Spleen (tissue), 13 donors: ENCODE measurements at places on chromosomes 5 and 9. TPM values are rescaled to one million over a fixed set of nuclear protein-coding genes. Genes with fewer than 3 reads are reported as not detected.

GRCh38 chr5:138725818-138726416 is 27.3 kb upstream of the CTNNA1 start:
- DNase-seq: peak; percentile 11

Gene PCA3
- not detected for polyA plus RNA-seq

Gene PCDHA13
- polyA plus RNA-seq: 0.20 TPM

Gene LRRC14B
- polyA plus RNA-seq: 0.10 TPM

Gene TRIP13
- 3.4 TPM for polyA plus RNA-seq

GRCh38 chr5:158629591-158630312 is 470.0 kb downstream of the EBF1 start:
- DNase-seq: no peak

DNA sequence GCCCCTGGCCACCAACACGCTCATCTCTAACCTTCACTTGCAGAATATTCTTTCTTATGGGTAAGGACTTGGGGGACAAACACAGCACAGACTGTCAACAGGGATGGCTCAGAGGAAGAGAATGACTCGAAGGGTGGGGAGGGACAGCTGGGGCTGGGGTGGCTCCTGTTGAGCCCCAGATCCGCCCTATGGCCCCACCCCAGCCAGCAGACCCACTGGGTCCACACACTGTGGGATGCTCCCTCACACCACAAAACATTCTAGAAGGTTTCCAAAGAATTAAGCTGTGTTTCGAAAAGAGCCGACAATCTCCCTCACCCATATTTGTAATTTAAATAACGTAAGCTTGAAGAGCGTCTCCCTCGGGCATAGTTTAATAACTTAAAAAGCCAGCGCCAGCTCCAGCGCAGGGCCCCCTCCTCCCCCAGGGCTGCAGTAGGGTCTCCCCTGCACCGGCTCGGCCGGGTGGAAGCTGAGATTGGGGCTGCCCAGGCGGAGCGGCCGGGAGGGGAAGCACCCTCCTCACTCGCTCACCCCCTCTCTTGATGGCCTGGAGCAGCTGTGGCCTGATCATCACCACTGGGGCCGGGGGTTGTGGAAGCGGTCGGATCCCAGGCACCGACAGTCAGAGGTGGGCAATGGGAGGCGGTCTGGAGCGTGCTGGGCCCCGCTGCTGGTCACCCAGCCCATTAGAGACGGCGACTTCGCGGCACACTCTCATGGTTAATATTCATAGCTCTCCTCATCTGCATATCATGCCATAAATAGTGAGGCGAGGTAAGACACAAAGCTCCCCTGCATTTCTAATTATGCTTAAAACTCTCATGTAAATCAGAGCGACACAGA is 37.6 kb downstream of the NACC2 start:
- DNase-seq: no peak

Gene PRR7
- 3.9 TPM for polyA plus RNA-seq

GRCh38 chr9:135055181-135055580 is 32.3 kb upstream of the OLFM1 start:
- DNase-seq: no peak

DNA sequence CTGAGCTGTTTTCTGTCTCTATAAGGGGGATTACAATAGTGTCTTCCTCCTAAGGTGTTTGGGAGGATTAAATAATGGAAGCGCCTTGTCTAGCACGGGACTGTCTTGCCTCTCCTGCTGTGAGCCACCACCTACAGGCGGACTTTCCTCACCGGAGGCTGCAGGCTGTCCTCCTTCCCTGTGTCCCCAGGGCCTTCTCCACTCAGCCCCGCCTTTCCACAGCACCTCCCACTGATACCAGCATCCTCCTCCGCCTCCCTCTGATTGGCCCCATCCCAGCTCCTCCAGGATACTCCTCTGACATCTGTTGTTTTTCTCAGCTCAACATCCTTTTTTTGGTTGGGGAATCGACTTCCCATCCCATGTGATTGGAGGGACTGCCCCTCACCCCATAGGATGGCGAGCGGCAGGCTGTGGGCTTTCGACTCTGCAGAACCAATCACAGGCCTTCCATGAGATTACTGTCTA is 851 bp upstream of the ZDHHC12 start:
- DNase-seq: peak; percentile 86

Gene PTGES2
- polyA plus RNA-seq: 45.8 TPM

DNA sequence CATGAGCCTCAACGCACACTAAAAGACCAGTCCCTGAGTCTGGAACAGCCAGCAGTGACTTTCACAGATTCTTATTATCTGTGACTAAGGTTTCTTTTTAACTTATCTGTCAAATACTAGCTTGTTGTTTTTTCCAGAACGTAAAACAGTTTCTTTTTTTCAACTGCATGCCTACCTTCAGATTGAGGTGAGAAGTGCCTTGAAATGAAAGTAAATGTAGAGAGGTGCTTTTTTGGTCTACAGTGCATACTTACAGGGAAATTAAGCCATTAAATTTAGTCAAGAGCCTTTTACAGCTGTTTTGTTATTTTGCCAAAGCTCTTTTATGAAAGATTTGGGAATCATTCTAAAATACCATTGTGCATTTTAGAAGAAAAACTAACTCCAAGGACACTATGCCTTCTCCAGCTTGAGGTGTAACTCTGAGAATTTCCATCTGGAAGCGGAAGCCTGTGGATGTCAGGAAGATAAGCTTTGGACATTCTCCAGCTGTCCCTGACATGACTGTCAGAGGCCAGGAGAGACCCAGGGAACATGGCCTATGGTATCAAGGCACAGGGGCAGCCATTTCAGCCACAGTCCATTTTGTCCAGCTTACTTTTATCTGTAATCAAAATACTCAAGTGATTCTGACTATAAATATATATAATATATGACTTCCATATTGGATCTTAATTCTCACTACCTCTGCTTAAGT is 230.3 kb downstream of the GLIS3 start:
- no peak for DNase-seq
